Cerebellum (tissue), 4 donors: ENCODE measurements at places on chromosomes 11 and 22. TPM values are rescaled to one million over a fixed set of nuclear protein-coding genes. Genes with fewer than 3 reads are reported as not detected.

Gene TOP3B
- 28.8 TPM for total RNA-seq

Gene GLYATL2
- total RNA-seq: 2.4 TPM

Gene MIOX
- not detected for total RNA-seq

Gene RRAS2
- 29.8 TPM for total RNA-seq

Gene CRYBA4
- not detected for total RNA-seq

Gene SMTNL1
- not detected for total RNA-seq

Gene SLC15A3
- total RNA-seq: 3.3 TPM

Gene SEC14L6
- 2.0 TPM for total RNA-seq

Gene TBX10
- total RNA-seq: not detected
